Right atrium auricular region (tissue), 2 donors: ENCODE measurements at places on chromosomes 13 and 19.

GRCh38 chr13:97422118-97423054 is 11.6 kb upstream of the RAP2A start:
- no peaks in the 10 kb centered on the region for H3K4me1 ChIP-seq
- no peak for DNase-seq
- H3K27ac ChIP-seq: peak overlapping the region; percentile 46
- H3K27me3 ChIP-seq: no peaks in the 10 kb centered on the region
- H3K36me3 ChIP-seq: no peaks in the 10 kb centered on the region

DNA sequence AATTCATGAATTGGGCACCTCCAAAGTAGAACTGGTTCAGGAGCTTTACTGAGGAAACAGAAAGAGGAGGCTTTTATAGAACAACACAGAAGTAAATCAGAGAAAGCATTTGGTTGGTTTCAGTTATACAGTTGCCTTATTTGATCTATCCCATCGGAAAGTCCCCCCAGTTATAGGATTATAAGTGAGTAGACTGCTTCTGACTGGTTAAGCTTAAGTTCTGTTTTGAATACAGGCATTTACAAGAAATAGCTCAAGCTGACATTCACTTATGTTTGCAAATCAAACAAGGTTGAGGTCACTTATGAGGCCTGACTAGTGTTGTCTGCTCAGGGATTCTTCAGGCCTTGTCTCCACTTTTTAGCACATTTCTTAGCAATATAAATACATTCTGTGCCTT is 857.4 kb downstream of the EFNB2 start:
- no peaks in the 10 kb centered on the region for H3K36me3 ChIP-seq
- no peak for DNase-seq
- no peaks in the 10 kb centered on the region for H3K4me1 ChIP-seq

DNA sequence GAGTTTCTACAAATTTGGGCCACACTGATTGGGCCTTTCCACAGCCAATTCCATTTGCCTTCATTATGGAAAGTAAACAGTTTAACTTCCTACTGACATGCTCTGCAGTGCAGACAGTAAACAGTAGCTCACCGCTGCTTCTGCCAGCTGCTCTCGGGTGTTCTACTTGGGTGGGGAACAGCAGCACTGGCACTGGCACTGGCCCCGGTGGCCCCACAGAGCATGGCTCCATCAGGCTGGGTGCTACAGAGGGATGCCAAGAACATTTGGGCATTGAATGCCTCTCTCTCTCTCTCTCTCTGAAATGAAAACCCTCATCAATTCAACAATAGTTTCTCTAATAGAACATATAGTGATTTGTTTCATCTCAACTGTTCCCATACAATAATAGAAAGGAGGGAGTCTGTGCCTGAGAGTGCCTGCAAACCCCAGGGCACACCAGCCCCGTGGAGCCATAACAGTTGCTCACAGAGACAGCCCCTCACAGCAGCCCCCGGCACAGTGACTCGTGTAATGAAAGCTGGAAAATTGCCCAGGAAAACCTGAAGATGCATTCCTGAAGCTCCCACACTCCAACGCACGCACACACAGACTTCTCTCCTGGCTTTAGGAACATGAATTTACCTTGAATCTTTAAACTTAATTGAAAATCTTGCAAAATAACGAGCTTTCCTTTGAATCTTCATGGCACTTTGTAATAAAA is 38.2 kb upstream of the GJB6 start:
- no peaks in the 10 kb centered on the region for H3K27me3 ChIP-seq
- H3K36me3 ChIP-seq: no peaks in the 10 kb centered on the region
- no peaks in the 10 kb centered on the region for H3K4me1 ChIP-seq

GRCh38 chr13:108302279-108302678 is 32.8 kb downstream of the TNFSF13B start:
- no peak overlapping the region for H3K4me3 ChIP-seq
- H3K27ac ChIP-seq: no peak overlapping the region
- no peak for DNase-seq
- no peaks in the 10 kb centered on the region for H3K4me1 ChIP-seq
- no peaks in the 10 kb centered on the region for H3K36me3 ChIP-seq
